ENCODE measurements at places on chromosomes 16 and 17.

DNA sequence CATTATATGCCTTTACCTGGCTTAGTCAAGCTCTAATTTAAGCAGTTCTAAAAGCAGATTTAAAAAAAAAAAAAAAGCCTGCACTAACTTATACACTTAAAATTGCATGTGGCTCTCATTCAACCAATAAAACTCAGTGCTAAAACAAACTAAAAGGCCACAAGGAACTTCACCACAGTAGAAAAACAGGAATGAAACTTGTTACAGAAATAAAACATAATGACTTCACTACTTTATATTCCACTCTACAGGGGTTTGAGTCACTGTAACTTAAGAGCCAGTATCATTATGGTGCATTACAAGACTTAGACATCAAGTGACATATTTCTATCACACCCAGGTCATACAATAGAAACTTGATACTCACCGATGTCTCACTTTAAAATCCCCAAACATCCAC, 11.1 kb downstream of the CA10 start:
- no peak for DNase-seq

DNA sequence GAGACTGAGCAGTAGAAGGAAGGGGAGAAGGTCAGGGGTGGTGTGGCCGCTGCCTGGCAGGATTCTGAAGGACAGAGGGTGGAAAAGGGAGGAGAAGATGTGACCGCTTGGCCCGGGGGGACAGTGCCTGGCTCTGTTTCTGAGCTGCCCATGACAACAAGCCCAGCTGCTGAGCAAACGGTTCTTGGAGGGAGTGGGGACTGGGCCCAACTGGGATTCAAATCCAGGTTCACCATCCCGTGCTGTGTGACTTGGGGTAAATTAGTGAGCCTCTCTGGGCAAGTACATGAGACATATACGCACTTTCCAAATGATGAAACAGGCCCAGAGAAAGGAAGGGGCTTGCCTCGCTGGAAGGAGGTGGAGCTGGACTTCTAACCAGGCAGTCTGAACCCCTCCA, 23.3 kb downstream of the SEC14L5 start:
- no peak for DNase-seq

DNA sequence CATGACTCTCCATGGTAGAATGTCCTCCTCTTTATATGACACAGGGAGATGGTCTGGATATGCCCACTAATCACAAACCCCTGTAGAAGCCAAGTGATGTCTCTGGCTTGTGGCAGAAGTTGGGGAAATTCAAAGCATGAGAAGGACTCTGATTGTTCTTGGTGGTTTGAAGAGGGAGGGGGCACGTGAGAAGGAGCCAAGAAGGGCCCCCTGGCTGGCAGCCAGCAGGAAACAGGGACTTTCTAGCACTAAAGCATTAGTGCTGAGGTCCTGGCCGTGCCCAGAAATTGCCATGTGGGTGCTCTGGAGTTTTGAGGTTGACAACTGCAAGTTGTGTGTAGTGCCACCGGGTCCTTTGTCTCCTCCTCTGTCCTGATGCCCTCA, 199.9 kb downstream of the LGALS9B start:
- peak; percentile 28 for DNase-seq

DNA sequence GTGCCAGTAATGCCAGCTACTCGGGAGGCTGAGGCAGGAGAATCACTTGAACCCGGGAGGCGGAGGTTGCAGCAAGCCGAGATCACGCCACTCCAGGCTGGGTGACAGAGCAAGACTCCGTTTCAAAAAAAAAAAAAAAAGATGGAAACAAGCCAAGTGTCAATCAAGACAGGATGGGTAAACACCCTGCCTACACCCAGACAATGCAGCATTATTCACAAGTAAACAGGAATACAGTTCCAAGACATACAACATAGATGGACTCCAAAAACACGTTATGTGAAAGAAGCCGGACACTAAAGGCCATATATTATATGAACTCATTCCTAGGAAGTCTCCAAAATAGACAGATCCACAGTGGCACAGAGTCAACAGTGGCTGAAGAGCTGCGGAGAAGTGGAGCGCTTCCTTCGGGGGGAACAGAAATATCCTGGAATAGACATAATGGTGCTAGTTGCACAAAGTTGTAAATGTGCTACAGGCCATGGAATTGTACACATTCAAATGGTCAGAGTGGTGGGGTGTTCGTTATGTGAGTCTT, 33.9 kb downstream of the ANKRD11 start:
- no peak for DNase-seq

GRCh38 chr17:82839617-82840292, at the start of gene ZNF750:
Gene ZNF750, minus strand, starts transcription at chr17:82840022. Its CDS starts 7,568 bp downstream, at chr17:82832454.
- DNase-seq = no peak

- DNase-seq = no peak
Measured at GRCh38 chr16:7161891-7162290, 170.8 kb upstream of the RBFOX1 start.

GRCh38 chr17:69486779-69487637, 72.5 kb downstream of the MAP2K6 start:
- DNase-seq = no peak

DNA sequence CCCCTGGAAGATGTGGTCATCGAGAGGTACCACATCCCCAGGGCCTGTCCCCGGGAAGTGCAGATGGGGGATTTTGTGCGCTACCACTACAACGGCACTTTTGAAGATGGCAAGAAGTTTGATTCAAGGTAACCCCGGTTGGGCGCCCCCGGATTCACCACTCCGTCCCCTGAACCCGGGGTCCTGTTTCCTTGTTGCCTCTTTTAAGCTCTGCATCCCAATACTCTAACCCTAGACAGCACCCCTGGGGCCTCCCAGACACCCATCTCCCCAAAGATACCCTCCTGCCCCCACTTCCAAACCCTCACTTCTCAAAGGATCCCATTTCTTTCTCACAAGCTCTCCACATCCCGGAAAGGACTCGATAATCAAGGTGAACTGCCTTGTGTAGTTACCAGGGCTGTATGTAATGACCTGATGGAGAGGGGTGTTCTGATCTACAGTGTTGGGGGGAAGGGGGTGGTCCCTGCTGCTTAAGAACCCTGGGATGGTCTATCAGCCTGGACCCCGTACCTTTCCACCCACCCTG, 412 bp downstream of the FKBP10 start:
- DNase-seq = no peak

DNA sequence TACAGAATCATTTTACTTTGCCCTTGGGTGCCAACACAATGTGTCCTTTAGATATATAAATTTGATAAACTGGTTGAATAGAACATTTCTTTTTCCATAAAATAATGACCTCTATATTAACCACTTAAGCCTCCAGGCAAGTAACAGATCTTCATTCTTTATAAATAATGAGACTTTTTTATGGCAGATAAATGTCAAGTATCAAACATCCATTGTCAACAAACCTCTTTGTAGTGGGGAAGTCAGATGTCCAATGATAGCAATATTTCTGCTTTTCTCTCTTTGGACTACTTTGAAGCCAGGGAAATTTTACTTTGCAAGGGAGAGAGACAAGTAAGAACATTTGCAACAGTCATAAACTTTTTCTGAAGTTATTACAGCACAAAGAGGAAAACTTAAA, 841.2 kb downstream of the CDH8 start:
- no peak for DNase-seq

DNA sequence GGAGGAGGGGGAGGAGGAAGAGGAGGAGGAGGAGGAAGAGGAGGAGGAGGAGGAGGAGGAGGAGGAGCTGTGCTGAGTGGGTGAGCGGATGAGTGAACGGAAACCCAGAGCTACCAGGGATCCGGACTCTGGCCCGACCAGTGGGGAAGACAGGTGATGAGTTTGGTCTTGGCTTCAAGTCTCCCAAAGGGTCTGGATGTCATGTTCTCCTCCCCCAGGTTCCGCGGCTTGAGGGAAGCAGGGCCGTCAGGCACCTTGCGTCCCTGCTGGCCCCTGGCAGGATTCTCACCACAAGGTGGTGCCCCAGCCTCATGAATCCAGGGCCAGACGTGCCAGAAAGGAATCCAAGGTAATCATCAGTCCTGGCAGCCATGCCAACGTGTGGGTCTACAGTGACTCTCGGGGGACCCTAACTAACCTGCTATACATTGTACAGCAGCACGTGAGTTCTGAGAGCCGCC, 13.5 kb upstream of the ABAT start:
- DNase-seq = peak; percentile 38

- no peak for DNase-seq
Measured at GRCh38 chr17:45276031-45276430, 14.1 kb upstream of the SPATA32 start.

DNA sequence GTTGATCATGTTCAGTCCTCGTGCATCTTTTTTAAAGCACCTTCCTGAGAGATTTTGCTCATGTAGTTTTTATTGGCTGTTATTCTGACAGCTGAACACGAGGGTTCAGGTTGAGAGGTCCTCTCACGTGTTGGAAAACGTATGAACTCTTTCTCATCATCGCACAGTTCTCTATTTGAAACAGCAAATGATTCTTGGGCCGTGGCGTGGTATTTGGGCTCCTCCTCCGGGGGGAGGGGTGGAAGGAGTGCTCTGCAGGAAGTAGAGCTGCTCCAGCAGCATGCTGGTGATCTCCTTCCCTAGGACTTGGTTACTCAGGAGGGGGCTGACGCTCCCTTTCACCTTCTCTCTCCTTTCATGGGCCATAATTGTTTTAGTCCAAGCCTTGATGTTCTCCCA, 70.4 kb downstream of the KSR1 start:
- DNase-seq = peak; percentile 19

DNA sequence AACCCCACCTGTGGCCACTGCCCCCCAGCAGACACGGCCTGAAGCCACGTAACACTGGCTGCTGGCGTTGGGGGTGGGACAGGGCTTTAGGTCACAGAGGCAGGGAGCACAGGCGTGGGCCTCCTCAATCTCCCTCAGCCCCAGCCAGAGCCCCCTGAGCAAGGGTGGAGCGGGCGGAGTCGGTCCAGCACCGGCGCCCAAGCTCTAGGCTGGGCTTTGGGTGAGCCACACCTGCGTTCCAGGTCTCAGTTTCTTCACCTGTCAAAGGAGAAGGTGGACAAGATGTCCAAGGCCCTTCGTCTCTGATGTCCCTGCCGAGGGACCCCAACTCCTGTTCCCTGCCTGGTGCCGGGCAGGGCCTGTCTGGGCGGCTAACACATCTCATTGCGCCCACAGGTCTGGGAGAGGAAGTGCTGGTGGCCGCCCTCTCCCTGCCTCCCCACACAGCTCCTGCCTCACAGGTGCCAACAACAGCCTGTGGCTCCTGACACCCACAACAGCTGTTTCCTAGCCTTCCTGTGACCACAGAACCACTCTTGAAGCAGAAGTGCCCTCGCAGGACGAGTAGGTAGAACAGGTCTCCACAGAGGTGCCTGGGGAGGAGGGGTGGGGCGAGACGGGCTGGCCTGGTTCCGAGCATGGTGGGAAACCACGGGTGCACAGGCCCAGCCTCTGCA, 12.0 kb downstream of the FAM83G start:
- DNase-seq = no peak

- no peak for DNase-seq
Measured at GRCh38 chr17:57677301-57677700, 67.8 kb downstream of the CCDC182 start.

DNA sequence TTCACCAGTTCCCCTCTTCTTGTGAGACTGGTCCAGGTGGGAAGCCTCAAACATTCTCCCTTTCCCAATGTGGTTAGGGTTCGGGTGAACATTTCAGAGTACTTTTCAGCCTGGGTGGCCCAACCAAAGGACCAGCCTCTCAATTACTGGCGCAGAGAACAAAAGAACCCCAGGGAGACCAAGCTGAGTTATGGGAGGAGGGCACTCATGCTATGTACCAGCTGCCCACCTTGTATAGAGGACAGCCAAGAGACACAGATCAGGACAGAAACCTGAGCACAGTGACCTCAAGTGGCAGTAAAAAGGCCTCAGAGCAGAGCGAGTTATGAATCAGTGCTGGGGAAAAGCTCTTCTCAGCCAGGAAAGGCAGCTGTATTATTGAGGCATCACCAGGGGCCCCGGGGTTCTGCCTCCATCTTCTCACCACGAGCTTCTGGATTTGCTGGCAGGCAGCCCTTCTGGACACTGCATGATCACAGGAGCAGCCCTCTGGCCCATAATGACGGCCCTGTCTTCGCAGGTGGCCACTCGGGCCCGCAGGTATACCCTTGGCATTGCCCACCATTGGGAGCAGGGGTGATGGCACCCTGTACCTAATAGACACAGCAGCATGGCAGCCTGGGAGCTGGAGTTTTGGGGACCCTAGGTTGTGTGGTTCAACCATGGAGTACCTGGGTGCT, 3.8 kb downstream of the G6PC3 start:
- no peak for DNase-seq

GRCh38 chr17:42748908-42749798, 4.3 kb upstream of the EZH1 start:
- DNase-seq = no peak

- DNase-seq = peak; percentile 24
Measured at GRCh38 chr17:3935140-3935542, 18.9 kb upstream of the P2RX1 start.

GRCh38 chr17:7717756-7718350, 309 bp downstream of the DNAH2 start:
- no peak for DNase-seq

- DNase-seq = no peak
Measured at GRCh38 chr16:20515688-20516090, 60.5 kb downstream of the ACSM2B start.

DNA sequence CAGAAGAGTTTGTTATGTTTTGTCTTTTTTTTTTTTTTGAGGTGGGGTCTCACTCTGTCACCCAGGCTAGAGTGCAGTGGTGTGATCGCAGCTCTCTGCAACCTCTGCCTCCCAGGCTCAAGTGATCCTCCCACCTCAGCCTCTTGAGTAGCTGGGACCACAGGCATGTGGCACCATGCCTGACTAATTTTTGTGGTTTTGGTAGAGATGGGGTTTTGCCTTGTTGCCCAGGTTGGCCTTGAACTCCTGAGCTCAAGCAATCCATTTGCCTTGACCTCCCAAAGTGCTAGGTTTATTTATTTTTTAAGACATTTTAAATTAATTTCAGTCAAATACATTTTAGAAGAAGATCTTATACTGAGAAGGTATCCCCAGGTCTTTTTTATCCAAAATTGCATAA, 366.7 kb downstream of the KCNJ2 start:
- no peak for DNase-seq
